T-cell (primary cell): ENCODE measurements at places on chromosomes 1 and 21.
A peak's percentile ranks its signal among the peaks of the same experiment; 100 is the strongest.

DNA sequence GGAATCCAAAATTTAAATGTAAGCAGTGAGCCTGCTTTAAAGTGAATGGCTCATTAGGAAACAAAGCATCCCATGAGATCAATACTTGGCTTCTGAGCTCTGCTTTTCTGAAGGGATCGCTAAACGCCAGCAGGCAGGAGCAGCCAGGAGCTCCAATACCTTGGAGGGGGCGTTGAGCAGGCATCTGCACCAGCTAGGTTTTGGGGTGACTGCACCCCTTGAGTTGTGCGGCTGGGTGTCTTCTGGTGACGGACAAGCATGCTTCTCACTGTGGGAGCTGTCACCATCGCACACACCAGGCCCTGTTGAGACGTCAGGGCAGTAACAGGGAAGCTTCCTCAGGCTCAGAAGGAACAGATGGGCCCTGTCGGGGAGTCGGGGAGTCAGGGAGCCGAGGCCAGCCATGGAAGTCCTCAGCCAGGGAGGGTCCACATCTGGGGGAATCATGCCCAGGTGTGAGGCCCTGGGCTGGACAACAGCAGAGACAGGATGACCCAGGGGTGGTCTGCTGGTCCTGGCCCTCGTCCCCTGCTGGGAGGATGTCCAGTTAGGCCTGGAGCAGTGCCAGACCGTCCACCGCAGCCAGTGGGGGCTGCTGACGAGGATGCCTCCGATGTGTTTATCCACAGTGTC is 57.9 kb upstream of the ADARB1 start:
- no peak for DNase-seq

- no peak for DNase-seq
Observed at GRCh38 chr21:31911138-31911907, 38.5 kb downstream of the HUNK start.

DNA sequence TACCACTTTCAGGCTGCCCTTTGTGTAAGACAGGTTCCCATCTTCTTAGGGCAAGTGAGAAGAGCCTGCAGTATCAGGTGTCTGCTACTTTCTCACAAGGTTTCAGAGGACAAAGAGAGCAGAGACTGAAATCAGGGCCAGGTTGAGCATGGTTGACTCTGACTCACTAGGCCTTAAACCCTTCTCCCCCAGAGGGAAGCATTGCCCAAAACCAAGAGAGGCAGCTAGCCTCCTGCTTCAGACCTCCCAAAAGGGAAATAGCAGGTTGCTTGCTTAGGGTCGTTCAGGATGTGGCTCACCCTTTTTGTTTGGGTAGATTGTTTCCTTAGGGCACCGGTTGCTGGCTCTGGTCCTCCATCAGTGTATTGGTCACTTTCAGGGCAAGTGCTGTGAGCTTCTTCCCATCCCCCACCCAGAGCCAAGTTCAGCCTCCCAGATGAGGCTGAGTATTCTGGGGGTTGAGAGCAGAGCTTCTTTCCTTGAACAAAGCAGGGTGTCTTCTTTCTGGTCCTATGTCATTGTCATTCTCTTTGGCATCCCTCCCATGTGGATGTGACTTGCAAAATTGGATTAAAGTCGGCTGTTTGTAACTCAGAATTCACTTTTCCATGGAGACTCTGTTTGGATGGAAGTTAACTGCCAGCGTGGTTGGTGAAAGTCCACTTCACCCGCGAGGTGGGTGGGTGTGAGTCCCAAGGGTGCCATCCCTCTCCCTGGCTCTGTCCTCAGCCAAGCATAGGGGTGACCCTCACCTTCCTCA is 55.5 kb upstream of the GALNT2 start:
- DNase-seq = no peak

GRCh38 chr1:172006660-172007059 is 165.4 kb downstream of the DNM3 start:
- DNase-seq = no peak

DNA sequence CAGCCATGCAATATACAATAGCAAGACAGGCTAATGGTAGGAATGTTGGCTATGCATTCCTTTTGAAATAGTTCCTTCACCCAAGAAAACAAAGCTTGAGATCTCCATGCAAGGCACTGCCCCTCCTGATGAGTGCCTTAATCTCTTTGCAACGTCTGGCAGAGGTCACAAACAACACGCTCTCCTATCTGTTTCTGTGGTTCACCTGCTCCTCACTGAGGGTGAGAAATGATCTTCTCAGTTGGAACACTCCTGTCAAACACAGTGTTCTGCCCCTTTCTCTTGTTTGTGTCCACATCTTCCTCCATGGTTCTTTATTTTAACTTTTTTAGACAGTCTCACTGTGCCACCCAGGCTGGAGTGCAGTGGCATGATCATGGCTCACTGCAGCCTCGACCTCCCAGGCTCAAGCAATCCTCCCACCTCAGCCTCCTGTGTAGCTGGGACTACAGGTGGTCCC is 21.2 kb upstream of the XPR1 start:
- DNase-seq = no peak

GRCh38 chr1:153616917-153617311 is 789 bp upstream of the S100A14 start:
- no peak for DNase-seq

GRCh38 chr1:180615493-180616290 is 16.1 kb upstream of the XPR1 start:
- DNase-seq = no peak

DNA sequence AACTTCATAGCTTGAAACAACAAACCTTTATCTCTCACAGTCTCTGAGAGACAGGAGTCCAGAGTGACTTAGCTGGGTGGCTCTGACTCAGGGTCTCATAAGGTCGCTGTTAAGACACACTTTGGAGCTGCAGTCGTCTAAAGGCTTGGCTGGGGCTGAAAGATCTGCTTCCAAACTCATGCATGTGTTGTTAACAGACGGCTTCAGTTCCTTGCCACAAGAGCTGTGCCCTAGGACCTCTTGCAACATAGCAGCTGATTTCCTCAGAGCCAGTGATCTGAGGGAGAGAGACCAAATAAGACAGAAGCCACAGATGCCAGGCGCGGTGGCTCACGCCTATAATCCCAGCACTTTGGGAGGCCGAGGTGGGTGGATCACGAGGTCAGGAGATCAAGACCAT is 176.8 kb downstream of the DISC1 start:
- DNase-seq = no peak

DNA sequence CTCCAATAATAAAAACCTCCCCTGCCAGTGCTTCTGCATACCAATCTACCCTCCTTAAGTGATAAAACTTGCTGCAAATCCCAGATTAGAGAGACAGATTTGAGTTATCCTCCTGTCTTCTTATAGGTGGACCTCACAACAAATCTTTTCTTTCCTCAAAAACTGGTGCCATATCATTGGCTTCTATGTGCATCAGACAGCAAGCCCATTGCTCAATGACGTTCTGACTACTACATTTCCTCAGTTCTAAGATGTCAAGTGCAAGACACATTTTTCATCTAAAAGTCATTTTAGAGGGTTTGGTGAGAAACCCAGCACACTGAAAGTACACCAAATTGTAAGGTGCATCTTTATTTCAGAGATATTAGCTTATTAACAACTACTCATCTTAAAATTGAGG is 107.8 kb upstream of the VAV3 start:
- no peak for DNase-seq

GRCh38 chr1:23722652-23723051 is 20.6 kb upstream of the ELOA start:
- no peak for DNase-seq

DNA sequence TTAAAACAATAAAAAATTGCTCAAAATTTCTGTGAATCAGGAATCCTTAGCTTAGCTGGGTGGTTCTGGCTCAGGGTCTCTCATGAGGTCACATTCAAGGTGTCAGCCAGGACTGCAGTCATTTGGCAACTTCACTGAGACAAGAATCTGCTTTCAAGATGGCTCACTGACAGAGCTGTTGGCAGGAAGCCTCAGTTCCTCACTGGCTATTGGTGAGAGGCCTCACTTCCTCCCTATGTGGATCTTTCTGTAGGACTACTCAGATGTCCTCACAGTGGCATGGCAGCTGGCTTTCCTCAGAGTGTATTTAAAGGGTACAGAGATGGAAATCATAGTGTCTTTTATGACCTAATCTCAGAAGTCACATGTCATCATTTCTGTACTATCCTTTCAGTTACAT is 785.7 kb downstream of the ADGRL2 start:
- DNase-seq = no peak

GRCh38 chr1:12511516-12512468 is 106.2 kb downstream of the DHRS3 start:
- no peak for DNase-seq

DNA sequence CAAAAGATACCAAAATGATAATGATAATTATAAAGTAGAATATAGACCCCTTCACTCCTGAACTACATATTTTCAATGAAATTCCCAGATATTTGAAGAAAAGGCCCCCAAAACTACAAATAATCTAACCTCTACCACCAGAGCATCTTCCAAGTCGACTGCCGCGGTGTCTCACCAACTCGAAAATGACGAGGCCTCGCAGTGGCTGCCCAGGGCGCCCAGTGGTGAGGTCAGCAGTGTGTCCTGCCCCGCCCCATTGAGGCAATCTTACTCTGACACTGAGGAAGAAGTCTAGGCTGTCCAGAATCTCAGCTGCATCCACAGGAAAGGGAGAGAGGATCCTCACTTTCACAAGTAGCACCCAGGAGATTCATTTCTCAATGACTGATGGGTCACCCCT is 5.2 kb downstream of the DUSP10 start:
- no peak for DNase-seq

DNA sequence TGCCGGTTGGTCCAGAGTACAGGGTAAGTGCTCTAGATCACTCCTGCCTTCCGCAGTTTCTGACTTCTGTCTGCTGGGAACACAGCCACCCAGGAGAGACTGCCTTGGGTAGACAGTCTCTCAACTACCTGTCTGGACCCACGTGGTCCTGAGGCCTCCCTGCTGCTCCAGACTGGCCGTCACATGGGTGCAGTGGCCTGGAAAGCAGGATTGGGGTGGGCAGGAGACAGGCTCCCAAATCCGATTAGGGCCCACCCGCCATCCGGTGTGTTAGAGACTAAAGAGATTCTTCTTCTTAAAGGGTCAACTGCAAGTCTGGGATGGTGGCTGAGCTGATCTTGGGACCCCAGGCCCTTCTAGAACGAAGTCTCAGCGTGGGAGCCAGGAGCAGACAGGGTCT is 105.5 kb downstream of the EBNA1BP2 start:
- no peak for DNase-seq

- no peak for DNase-seq
Observed at GRCh38 chr1:75392278-75392677, 218.6 kb downstream of the SLC44A5 start.

DNA sequence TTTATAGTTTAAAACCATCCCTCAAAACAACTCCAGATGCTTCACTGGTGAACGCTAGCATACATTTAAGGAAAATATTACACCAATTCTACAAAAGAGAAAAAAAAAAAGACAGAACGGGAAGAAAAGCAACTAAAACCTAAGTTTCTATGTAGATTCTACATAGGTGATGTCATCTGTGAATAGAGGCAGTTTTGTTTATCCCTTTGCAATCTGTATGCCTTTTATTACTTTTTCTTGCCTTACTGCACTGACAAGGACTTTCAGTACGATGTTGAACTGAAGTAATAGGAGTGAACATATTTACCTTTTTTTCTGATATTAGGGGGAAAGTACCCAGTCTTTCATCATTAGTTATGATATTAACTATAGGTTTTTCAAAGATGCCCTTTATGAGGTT is 101.7 kb upstream of the HAO2 start:
- DNase-seq = no peak

GRCh38 chr1:1677718-1678580 is 14.6 kb downstream of the SLC35E2B start:
- DNase-seq = peak; percentile 40

DNA sequence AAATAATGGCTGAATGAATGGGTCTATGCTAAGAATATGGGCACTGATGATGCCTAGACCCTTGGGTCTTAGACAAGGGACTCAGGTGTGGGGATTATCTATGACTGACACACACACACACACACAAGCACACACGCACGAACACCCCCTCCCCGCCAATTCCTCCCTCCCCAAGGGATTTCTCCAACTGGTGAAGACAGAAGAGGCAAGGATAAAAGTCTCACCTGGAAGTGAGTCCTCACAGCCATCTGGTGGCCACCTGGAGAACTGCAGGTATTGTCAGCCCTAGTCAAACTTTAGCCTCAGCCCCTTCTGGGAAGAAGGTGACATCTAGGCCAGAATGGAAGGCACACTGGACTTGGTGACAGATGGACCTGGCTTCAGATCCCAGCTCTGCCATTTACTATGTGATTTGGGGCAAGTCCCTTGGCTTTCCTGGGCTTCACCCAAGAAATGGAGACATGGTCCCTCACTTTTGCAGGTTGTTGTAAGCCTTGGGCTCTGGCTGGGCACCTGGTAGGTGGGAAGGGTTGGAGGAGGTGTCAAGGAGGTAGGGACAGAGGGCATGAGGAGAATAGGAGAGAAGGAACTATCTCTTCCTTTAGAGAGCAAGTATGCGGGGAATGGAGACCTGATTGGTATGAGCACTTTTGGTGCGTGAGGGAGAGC is 4.0 kb upstream of the GPR3 start:
- DNase-seq = peak; percentile 85

GRCh38 chr1:9135073-9135836 is 6.4 kb upstream of the GPR157 start:
- DNase-seq = no peak

- no peak for DNase-seq
Observed at GRCh38 chr1:9397997-9398526, 105.4 kb downstream of the SPSB1 start.

DNA sequence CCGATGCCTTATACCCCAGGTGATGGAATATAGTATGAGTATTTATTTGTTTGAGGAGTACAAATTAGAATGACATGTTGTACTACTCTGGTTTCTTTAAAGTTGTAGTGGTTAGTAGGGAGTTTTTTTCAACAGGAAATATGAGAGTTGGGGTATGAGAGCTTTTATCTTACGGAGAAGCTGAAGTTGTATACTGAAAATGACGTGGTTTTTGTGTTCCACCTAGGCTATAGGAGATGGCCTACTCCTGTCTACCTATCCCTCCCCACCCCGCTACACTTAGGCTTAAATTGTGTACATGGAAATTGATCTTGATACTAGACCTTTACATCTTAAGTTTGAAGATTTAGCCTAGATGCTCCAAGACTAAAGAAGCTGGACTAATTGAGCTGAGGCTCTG is 6.8 kb upstream of the HAX1 start:
- peak; percentile 36 for DNase-seq

DNA sequence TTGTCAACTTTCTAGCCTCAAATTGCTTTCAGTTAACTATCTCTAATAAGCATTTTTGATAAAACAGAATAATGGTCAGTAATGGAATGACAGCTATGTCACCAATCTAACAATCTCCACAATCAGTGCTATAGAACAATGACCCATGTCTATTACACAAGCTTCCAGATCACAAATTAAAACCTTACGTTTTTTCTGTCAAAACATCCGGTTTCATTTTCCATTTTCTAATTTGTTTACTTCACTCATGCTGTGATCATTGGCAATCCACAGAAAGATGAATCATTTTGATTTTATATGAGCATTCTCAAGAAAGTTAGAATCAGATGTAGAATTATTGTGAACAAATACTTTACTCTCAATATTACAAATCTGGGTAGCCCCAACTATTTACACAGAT is 80.3 kb downstream of the KCNT2 start:
- no peak for DNase-seq

DNA sequence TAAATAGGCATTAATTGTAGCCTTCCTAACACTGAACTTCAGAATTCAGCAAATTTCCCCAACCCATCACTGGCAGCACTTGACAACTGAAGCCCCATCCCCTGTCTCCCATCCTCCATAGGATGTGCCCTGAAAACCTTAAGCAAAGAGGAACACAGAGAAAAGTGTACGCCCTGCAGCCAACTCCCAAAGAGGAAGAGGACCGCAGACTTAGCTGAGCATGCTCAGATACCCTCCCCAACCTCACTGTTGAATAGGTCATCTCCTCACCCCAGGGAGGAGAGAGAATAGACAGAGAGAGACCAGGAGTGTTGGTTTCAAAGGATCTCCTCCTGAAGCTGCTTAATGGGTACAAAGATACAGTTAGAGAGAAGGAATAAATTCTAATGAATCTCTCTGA is 50.5 kb downstream of the CD2 start:
- no peak for DNase-seq
